ENCODE measurements at places on chromosomes 3 and 15.

GRCh38 chr15:81170511-81170910 lies 26.2 kb upstream of the IL16 start:
- no peak for DNase-seq

DNA sequence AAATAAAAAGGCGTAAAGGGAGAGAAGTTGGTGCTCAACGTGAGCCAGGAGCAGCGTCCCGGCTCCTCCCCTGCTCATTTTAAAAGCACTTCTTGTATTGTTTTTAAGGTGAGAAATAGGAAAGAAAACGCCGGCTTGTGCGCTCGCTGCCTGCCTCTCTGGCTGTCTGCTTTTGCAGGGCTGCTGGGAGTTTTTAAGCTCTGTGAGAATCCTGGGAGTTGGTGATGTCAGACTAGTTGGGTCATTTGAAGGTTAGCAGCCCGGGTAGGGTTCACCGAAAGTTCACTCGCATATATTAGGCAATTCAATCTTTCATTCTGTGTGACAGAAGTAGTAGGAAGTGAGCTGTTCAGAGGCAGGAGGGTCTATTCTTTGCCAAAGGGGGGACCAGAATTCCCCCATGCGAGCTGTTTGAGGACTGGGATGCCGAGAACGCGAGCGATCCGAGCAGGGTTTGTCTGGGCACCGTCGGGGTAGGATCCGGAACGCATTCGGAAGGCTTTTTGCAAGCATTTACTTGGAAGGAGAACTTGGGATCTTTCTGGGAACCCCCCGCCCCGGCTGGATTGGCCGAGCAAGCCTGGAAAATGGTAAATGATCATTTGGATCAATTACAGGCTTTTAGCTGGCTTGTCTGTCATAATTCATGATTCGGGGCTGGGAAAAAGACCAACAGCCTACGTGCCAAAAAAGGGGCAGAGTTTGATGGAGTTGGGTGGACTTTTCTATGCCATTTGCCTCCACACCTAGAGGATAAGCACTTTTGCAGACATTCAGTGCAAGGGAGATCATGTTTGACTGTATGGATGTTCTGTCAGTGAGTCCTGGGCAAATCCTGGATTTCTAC lies at the start of gene RARB:
TSS of gene RARB (plus strand) at position 322 of the 847 bp plus-strand sequence. CDS start at position 791, 469 bp downstream.
- DNase-seq: peak; percentile 88

DNA sequence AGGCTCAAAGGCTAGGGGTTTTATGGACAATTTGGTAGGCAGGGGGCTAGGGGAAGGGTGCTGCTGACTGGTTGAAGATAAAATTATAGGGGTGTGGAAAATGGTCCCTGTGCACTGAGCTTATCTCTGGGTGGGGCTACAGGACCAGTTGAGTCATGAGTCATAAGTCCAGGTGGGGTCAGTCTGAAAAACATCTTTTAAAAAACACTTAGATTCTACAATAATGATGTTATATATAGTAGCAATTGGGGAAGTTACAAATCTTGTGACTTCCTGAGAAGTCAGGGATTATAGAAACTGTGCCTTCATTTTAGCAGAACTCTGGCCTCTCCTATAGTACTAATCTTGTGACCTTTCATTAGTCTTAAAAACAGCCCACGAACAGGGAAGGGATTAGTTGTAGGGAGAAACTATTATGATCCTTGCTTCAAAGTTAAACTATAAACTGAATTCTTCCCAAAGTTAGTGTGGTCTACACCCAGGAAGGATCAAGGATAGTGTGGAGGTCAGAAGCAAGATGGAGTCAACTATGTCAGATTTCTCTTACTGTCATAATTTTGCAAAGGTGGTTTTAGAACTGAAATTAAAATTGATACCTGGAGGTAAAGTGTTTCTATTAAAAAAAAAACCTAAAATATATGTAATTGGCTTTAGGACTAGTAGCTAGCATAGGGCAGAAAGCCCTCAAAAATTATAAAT lies 130.1 kb downstream of the P2RY1 start:
- no peak for DNase-seq

DNA sequence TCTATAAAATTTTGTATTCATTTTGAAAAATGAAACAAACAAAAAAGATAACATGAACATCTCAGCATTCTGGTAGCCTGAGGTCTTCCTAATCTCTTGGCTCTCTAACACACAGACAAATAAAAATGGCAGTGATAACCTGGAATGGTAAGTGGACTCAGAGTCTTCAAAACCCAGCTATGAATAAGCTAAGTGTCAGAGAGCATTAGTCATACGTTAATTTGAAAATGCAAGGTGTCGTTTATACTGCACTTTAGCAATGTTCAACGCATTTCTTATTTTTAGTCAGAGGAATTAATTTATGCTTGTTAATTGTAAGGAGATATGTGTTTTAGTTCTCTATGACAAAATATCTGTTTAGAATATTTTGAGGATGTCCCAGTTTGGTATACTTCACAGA lies 294.3 kb downstream of the NEK10 start:
- no peak for DNase-seq

DNA sequence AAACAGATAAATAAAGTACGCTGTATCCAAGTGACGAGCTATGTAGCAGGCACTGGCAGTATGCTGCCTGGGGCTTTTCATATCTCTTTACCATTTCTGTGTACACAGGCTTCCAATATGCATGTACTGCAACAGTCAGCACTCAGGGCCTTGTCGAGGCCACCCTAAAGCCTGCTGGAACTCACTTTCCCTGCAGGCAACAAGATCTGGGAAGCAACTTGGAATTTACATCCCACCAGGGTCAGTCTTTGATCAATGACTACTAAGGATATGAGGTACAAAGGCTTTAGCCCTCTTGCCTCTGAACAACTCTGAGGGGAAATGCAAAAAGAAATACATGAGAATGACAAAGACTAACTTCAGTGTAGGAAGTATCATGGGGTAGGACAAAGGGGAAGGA lies 101.8 kb upstream of the ARL6 start:
- DNase-seq: no peak

DNA sequence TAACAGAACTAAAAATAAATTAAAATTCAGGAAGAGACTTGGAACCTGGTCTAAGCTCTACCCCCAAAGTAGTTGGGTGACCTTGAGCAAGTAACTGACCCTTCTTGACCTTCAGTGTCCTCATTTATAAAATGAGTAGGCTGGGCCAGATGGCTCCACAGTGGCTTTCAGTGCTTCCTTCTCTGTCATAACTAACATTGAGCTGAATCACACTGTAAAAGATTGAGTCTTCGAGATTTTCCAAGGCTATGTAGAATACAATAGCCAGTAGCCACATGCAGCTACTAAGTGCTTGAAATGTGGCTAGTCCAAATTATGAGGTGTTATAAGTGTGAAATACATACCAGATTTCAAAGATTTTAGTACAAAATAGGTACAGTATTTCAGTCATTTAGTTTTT lies 313.3 kb downstream of the MECOM start:
- DNase-seq: no peak

DNA sequence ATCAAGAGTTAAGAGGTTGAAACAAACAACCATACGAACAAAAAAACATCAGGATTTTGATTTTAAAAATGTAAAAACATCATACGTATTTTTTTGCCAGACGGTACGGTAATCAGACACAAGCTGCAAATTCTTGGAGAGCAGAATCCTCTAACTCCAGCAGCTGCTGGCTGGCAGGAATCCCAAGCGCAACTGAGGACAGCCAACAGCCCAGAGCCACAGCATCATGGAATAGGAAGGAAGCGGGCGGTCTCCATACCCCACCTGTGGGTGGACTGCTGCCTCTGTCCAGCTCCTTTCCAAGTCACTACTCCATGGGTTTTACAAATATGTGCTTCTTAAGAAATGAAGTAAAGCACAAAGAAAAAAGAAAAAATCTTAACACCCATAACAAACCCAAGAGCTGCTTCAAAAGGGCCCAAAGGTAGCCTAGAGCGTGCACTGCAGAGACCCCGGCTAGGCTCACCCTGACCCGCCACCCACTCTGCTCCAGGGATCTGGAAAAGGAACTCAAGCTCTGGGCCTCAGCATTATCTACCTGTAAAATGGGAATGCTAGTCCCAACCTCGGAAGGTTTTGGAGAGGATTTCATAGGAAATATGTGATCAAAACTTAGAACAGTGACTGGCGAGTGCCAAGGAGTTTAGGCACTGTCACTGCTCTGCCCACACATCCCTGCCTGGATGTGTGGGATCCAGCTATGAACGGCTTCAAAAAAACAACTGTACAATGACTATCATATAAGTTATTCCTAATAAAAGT lies 33.4 kb downstream of the ZXDC start:
- DNase-seq: peak; percentile 82

DNA sequence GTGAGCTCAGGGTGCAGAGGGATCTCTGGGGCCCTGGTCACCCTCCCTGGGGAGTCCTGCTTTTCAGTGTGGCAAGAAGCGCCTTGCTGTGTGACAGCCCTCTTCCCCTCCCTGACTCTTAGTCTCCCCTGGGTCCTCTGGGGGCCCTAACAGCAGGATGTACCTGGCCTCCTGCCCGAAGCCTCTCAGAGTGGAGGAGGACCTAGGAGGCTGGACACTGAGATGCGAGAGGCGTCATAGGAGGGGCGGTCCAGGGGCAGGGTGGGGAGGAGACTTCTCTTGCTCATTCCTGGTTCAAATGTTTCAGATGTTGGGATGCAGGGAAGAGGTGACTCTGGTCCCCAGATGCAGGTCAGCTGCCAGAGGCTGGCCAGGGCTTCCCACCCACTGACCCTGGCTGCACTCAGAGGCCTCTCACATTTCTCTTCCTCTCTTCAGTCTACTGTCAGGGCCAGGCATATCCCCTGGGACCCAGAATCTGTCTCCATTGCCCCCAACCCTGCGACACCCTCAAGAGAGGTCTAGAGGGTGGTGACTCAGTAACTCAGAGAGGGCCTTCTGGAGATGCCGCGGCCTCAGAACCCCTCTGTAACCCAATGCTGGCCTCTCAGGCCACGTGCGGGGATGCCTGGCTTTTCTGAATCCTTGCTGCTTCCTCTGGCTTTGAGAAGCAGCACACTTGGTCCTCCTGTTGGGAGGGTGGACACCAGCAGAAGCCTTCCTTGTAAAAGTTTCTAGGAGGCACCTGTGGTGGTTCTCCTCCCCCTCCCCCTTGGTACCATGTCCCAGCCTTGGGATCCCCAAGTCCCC lies 25.9 kb downstream of the SNX33 start:
- DNase-seq: no peak
